OCI-M1 (cell line): ENCODE measurements at places on chromosomes 4 and X.

- peak; percentile 70 for DNase-seq
Observed at GRCh38 chr4:98639523-98639922, 18.9 kb downstream of the TSPAN5 start.

DNA sequence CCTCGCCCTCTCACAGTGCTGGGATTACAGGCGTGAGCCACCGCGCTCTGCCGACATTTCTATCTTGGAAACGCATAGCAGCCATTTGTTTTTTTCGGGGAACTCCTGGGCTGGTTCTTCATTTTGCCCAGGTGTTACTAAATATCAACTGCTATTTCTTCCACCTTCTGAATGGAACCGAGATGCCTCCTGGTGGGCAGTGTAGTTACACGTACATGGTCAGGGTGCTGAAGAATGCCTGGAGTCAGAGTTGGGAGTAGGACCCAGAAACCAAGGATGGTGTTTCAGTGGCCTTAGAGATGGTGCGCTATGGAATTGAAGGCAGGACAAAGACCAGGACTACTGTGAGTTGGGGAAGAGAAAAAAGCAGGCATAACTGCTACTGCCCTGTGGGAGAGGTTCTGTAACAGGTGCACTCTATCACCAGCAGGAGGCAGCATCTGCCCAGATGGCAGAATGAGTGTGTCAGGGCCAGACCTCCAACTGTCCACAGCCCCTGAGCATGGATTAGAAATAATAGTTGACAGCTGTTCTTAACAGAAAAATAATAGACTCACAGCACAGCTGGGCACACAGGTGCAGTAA lies 81.7 kb downstream of the ZC4H2 start:
- DNase-seq: peak; percentile 42

DNA sequence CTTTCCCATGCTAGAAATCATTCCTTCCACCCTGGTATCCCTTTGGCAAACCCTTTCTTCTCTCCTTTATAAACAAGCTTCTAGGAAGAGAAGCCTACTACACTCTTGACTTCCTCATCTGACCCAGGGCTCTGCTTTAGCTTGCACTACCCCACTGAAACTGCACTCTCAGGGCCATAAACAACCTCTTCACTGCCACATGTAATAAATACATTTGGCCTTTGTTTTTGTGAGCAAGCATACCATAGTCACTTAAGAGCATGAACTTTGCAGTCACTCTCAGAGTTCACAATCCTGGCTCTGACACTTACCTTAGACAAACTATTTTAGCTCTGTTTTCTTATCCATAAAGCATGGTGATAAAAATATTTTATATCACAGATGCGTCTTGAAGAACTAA lies 50.7 kb upstream of the USP38 start:
- DNase-seq: no peak

GRCh38 chrX:63430026-63430425 lies 78.9 kb upstream of the SPIN4 start:
- no peak for DNase-seq

DNA sequence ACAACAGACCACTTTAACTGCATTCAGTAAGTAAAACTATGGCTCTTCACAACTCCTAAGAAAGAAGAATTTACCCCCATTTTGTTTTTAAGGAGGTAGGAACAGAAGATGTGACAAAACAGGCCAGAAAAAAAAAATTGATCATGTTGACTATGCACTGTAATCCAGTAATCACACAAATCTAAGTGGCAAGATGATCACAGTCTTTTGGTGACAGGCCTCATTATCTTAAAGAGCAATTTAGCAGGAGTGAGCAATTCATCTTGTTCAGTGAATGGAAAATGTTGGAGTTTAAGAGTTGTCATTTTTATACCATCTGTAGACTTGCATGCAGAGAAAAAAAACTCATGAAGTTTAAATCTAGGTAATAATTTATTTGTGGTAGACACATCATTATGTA lies 115.1 kb downstream of the SLC39A8 start:
- no peak for DNase-seq

GRCh38 chr4:108466936-108467902 lies 153.2 kb upstream of the RPL34 start:
- DNase-seq: peak; percentile 84

- DNase-seq: peak; percentile 54
Observed at GRCh38 chr4:115292320-115293092, 179.1 kb upstream of the NDST4 start.

DNA sequence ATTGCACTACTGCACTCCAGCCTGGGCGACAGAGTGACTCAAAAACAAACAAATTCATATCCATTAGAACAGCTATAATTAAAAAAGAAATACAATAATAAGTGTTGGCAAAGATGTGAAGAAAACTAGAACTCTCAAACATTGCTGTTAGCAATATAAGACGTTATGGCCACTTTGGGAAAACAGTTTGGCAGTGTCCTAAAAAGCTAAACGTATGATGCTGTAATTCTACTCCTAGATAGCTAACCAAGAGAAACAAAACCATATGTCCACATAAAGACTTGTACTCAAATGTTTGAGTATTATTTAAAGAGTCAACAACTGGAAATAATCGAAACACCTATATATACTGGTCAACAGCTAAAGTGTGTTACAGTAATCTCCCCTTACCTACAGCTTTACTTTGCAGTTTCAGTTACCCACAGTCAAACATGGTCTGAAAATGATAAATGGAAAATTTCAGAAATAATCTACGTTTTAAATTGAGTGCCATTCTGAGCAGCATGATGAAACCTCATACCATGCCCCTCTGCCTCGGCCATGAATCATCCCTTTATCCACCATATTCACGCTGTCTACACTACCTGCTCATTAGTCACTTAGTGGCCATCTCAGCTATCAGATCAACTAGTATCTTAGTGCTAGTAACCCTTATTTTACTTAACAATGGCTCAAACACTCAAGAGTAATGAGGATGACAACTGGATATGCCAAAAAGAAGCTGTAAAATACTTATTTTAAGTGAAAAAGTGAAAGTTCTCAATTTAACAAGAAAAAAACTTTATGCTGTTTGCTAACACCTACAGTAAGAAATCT lies 4.9 kb downstream of the ELF2 start:
- peak; percentile 75 for DNase-seq

GRCh38 chr4:22416403-22416802 lies 99.5 kb downstream of the ADGRA3 start:
- DNase-seq: peak; percentile 60

DNA sequence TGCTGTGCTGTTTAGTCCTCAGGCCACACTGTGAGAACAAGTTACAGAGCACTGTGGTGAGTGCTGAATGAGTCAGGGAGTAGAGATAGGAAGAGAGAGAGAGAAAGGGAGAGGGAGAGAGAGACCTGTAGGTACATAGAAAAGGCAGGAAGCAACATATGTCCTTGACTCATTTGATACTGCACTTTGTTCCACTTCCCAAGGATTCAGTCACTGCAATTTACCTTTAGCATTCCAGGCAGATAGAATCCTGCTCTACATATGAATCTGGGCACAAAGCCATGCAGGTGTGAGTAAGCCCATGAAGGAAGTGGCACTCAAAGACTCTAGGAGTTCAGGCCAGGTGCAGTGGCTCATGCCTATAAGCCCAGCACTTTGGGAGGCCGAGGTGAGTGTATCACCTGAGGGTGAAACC lies 1.0 kb upstream of the DAPP1 start:
- no peak for DNase-seq

GRCh38 chr4:55509266-55509665 lies 37.4 kb downstream of the CLOCK start:
- no peak for DNase-seq

DNA sequence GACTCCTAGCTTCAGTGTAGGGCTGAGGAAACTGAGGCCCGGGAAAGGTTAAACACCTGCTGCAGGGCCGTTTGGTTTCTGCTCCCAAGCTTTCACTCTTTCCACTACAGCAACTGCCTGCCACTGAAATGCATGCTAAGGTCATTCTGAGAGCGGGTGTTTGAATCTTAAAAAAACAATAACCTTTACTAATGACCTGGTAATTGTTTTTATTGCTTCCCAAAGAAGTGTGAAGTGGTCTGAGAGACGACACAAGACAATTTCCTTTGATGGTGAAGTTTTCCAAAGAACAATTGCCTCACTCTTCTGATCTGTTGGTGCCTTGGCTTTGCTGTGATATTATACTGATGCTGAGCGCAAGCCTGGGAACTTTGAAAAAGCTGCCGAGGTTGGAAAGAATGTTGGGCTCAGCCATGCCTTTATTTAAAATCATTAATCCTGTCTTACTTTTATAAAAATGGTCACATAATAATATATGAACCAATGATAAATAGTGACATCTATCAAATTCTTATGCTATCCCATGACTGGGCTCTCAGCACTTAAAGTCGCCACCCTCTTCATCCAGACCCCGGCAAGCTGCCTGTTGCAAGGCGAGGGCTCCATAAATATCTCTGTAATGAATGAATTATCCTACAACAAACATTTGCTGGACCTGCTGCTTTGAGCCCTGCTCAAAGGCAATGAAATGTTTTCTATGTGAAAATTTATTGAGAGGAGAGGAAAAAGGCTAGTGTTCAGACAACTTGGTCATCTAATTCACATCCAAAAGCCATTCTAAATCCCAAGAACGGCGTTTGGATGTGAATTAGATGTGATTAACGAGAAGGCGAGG lies 67.8 kb upstream of the SOD3 start:
- DNase-seq: no peak

- no peak for DNase-seq
Observed at GRCh38 chr4:114217150-114217817, 237.8 kb upstream of the ARSJ start.

DNA sequence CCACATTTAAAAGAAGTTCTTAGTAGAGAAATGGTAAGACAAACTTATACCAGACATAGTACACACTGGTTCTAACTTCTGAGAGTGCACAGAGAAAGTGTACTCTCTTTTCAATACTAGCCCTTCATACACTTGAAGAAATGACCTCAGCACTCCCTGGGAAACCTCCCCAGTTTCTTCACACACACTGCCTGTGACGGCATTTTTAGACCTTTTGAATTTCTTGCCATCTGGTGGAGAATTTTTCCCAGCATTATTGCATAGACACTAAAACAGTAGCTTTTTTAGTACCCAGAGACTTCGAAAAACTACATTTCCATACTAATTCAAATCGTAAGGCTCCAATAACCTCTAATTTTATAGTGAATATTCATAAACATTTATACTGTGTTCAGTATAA lies 341.6 kb upstream of the MAOA start:
- DNase-seq: no peak

- DNase-seq: peak; percentile 94
Observed at GRCh38 chr4:150302553-150302952, 224.3 kb downstream of the DCLK2 start.
